Fibroblast of lung (primary cell): ENCODE measurements at places on chromosomes 13 and 19.

DNA sequence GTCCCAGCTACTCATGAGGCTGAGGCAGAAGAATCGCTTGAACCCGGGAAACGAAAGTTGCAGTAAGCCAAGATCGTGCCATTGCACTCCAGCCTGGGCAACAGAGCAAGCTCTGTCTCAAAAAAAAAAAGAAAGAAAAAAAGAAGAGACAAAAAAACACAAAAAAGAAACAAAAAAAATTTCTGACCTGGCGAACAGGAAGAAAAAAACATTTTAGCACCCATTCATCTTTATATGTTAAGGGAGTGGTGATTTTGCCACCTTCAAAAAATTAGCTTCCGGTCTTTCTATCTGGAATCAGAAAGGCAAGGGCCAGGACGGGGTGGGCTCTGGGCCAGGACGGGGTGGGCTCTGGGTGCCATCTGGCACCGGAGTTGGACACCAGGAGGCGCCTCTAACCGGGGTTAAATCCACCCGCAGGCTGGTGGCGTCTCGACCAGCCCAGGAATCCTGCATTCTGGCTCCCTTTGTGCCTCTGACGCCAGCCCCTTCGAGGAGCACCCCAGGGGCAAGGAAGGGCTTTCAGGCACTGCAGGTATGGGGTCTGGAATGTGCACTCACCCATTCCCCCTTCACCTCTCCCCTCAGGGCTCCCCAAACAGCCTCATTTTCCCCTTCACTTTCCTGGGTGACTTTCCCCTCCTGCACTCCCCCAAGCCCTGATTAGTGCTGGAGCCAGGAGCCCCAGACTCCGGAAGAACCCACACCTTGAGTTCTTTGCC, 10.4 kb upstream of the ZSWIM4 start:
- peak; percentile 70 for DNase-seq

DNA sequence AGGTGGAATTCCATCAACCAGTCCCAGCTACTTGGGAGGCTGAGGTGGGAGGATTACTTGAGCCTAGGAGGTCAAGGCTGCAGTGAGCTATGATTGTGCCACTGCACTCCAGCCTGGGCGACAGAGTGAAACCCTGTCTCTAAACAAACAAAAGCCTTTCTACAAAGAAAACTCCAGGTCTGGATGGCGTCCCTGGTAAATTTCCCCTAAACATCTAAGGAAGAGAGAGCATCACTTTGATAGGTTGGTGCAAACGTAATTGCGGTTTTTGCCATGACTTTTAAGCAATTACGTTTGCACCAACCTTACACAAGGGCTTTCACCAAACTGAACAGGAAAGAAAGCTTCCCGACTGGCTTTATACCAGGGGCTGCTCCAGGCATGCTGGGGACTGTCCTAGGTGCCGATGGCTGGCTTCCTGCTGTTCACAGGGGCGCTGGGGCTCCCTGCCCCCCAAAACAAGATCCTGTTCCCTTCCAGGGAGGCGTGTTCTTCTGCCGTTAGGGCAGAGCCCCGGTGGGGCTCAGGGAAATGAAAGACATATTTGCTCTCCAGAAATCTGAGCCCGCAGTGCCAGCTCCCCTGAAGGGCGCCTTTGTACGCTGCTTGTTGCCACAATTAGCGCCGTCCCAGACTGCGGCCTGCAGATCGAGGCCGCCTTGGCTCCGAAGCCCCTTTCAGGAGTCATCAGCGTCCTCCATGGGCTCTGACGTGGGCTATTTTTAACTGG, 38.7 kb upstream of the KLF2 start:
- no peak for DNase-seq

DNA sequence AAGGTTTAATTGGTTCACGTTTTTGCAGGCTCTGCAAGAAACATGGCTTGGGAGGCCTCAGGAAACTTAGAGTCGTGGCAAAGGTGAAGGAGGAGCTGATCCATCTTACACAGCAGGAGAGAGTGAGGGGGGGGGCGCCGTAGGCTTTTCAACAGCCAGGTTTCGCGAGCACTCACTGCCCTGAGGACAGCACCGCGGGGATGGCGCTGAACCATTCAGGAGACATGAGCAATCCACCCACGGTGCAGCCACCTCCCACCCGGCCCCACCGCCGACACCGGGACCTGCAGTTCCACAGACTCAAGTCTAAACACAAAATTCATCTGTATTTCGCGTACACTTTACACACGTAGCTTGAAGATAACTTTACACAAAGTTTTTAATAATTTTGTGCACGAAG, 73.6 kb downstream of the KDM4B start:
- DNase-seq, result no peak

GRCh38 chr13:28161370-28161769, 23.0 kb downstream of the PAN3 start:
- peak; percentile 71 for DNase-seq

DNA sequence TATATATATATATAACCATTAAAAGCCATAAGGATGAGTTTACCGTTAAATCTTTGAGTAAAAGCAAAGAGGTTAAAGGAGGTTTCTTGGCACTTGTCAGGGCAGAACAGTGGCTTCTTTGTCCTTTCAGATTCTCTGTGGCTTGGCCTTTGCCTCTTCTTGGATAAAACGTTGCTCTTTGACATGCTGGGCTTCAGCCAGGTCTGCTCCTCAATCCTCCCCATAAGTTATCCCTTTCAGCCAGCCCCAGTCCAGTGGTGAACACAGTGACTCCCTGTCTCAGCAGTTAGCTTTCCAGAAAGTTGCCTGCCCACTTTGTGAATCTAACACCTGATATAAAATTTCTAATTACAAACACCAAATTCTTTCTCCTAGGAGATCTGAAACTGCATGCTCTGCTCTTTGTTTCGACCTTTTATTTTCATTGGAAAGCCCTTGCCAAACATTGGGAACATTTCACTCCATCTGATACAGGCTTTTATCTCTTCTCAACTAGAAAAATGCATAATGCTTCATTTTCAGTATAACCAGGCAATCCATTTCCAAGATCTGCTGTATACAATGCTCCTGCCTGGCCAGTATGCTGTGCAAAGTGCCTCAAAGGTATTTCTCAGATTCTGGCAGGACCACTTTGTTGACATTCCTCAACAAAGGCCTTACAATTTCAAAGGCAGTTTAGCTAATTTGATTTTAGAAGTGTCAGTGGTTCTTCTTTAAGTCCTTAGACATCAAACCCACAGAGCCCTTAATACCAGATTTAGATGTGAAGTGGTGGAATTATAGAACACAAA, 16.2 kb upstream of the MED4 start:
- peak; percentile 3 for DNase-seq

DNA sequence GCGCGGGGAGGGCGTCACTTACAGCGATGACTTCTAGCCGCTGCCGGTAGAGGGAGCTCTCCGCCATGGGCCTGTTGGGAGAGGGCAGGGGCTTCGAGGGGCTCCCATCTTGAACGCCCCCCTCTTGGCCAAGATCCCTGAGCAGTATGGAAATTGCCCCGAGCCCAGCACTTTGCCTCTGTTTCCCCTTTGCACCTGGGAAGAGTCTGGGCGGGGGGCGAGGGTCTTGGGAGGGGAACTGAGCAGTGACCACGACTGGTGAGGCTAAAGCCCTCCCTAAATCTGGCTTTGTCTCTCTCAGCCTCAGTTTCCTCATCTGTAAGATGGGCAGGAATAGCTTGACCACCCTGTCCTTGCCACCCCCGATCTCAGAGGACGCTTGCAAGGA, 2.8 kb downstream of the PALM3 start:
- DNase-seq, result no peak

- DNase-seq, result no peak
These were observed 168.8 kb downstream of the KATNAL1 start for GRCh38 chr13:30138511-30138910.

GRCh38 chr19:50406156-50406820, 12.4 kb upstream of the SPIB start:
- no peak for DNase-seq

DNA sequence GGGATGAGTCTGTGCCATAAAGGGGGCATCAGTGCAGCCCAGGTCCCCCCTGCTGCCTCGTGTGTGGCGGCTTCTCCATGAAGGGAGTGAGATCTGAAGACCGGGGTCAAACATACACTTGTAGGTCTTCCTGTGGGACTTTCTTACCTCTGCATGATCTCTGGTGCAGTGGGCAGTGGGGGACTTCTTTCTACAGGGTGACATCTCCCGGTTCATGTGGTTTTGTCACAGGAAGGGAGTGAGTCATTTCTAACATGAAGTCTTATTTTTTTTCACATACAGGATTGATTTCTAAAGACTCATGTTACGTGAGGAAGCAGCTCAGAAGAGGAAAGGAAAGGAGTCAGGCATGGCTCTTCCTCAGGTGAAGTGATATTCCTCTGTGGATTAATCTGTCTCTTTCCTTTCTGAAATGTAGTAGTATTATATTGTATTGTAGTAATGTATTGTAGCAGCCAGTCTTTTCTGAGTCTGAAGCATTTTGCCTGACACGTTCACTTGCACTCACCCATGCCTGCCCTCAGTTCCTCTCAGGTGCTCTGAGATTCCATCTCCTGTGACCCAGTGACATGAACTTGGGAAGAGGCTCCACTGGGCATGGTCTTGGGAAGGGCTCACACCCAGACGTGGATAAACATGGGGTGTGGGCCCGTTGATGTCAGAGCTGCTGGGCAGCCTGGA, 15.7 kb downstream of the ZNF808 start:
- DNase-seq, result no peak

DNA sequence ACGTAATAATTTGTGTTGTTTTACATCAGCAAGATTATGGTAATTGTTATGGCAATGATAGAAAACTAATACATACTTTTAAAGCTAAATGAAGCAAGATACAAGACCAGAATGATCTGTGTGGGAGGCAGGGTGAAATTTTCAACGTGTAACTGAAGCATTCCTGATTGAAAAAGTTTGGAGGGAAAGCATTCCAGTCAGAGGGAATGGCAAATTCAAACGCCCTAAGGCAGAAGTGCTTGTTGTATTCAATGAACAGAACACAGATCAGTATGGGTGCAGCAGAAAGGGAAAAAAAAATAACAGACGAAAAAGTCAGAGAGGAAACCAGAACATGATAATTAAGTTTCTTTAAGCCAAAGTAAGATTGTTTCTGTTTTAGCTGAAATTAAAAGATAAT, 928.5 kb upstream of the SLITRK1 start:
- DNase-seq, result no peak

DNA sequence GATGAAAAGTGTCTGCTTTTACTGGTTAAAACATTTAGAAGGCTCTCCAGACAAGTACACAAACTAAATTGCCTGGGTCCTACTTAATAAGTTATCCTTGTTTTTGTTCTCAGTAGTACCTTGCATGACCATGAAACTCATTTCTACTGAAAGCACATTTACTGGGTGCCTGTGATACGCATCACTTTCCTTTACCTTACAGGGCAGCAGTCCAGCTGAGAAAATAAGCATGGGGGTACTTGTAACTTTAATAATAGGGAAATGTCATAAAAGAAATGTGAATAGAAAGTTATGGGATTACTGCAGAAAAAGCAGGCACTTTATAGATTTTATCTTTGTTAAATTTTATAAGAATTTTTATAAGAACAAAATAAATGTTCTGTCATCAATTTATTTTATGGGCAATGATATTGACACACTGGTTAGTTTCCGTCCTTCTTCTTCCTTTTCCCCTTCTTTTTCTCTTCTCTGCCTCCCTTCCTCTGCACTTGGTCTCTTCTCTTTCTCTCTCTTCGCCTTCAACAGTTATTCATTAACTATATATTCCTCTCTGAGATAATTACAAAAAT, 107.3 kb upstream of the AKAP11 start:
- DNase-seq, result no peak

- DNase-seq, result no peak
These were observed 297.8 kb downstream of the OXGR1 start for GRCh38 chr13:96696389-96696900.

DNA sequence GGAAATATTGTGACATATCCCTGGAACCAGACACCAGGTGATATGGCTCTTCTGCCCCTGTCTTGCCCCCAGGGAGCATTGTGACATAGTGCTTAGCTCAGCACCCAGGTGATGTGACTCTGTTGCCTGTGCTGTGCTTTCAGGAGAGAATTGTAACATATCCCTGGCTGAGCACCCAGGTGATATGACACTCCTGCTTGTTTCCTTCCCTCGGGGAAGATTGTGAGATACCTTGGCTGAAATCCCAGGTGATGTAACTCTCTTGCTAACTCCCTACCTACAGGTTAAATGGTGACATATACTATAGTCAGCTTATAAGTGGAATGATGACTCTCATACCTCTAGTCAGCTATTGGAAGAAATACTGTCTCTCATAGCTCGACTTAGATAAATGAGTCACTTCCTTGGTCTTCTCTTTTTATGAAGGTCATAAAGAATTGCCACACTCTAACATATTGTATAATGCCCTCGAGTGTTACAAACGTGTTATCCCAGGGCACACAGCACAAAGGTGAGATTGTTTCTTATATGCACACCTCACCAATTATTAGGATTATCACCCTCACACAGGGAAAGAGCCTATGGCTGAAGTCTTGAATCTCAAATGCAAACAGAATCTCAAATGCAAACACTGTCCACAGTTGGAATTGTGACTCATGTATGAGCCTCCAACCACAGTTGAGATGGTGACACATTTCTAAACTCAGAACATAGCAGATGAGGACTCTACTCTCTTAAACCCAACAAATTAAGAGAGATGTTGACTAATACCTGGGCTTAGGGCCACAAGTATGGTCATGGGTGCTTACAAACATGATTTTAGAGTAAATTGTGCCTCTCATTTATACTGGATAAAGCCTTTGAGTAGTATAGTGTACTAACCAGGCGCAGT, 32.7 kb upstream of the ZNF254 start:
- DNase-seq, result peak; percentile 90

- peak; percentile 20 for DNase-seq
These were observed 255.1 kb upstream of the SOX21 start for GRCh38 chr13:94967183-94968039.

- DNase-seq, result no peak
These were observed 123.8 kb downstream of the SIPA1L3 start for GRCh38 chr19:38030686-38031422.

GRCh38 chr19:42191855-42192254, 25.6 kb downstream of the DEDD2 start:
- peak; percentile 70 for DNase-seq

GRCh38 chr19:50794876-50795663, 4.9 kb downstream of the ACP4 start:
- DNase-seq, result no peak

GRCh38 chr19:46357846-46358583, 11.1 kb downstream of the PPP5C start:
- no peak for DNase-seq

- DNase-seq, result no peak
These were observed 20.3 kb downstream of the TNFSF13B start for GRCh38 chr13:108289819-108290218.
